Stimulated activated CD8-positive, alpha-beta memory T cell treated with anti-CD3 and anti-CD28 coated beads, Interleukin-7, amount 100 ng/mL, for 24 hours (primary cell): ENCODE measurements at places on chromosomes 5 and 9.

- no peak for DNase-seq
Observed at GRCh38 chr5:172802567-172803176, 31.4 kb upstream of the ERGIC1 start.

- DNase-seq, result no peak
Observed at GRCh38 chr5:1540831-1541701, 17.3 kb upstream of the LPCAT1 start.

DNA sequence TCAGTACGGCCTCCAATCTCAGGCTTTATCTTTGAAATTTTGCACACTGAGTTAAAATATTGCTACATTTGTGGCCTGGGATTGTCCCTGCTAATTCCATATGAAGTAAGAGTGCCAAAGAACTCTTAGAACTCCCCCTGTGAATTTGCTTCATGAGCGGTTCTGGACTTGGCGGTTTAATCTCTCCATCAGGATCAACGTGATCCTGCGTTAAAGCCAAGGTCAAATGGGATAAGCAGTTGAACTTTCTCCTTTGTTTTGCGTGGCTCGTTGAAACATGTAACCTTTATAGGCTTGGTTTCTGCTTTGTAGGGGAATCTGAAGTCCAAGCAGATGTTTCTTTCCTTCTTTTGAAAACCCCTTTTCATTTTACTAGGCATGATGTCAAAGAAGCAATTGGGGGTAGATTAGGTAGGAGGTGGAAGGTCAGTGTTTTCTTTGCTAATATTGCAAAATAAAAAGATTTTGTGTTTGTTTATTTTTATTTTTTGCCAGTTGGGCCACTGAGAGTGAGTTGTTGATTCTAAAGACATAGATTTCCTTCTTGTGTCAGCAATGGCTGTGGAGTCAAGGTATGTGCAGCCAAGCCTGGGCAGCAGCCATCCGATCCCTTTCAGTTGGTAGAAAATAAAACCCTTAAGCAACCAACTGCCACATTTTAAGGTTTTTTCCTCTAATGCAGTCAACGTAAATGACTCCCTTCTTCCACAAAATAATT lies 390.8 kb downstream of the NNT start:
- DNase-seq, result no peak

DNA sequence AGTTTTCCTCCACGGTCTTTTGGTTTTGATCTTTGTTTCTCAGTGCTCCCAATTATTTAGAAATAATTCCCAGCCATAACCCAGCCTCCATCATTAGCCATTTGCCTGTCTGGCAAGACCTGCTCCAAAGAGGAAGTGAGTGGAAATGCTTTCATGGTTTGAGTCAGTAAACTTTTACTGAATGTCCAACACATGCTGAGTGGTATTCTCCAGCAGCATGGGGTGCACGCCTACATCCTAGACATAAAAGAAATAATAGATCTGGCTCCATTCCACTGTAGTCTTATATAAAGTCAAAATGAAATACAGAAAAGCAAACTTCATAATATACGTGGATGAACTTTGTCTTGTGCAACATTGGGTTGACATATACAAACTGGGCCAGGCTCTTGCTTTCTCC lies 757.2 kb downstream of the TLE1 start:
- DNase-seq, result no peak

DNA sequence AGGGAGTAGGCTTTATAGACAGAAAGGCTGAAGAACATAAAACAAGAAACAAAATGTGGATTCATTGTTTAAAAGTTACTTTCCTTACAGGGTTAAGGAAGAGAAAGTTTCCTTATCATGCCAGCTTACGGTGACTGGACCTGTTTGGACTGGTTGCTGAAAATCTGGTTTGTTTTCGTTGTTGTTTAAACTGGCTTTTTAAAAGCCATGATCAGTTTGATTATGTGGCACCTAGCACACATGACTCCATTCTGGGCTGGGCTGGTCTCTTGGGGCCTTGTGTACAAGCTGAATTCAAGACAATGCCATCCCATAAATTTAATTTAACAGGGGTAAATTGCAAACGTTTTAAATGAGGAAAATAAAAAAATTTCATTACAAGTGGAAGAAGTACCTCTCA lies 18.4 kb upstream of the ZNF474 start:
- no peak for DNase-seq

- no peak for DNase-seq
Observed at GRCh38 chr9:81604306-81605169, 84.8 kb downstream of the TLE1 start.

GRCh38 chr5:100664140-100664539 lies 129.0 kb downstream of the FAM174A start:
- no peak for DNase-seq

DNA sequence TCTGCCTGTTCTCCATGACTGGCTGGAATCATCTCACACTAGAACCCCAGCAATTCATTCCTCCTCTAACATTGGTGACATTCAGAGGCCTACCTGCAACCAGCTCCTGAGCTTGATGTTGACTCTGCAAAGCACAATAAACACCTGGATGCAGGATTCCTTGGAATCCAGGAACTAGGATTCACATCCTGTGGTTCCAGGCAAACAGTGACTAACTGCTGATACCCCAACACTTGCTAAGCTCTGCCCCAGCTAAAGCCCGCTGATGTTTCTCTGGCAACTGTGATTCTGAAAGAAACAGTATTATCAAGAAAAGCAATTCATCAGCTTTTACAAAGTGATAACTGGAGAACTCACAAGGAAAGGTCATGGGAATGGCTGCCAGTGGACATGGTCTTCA lies 29.2 kb downstream of the SUSD1 start:
- no peak for DNase-seq

GRCh38 chr9:107188376-107188775 lies 94.7 kb upstream of the RAD23B start:
- DNase-seq, result no peak

- no peak for DNase-seq
Observed at GRCh38 chr9:97571664-97572063, 61.5 kb downstream of the TSTD2 start.

DNA sequence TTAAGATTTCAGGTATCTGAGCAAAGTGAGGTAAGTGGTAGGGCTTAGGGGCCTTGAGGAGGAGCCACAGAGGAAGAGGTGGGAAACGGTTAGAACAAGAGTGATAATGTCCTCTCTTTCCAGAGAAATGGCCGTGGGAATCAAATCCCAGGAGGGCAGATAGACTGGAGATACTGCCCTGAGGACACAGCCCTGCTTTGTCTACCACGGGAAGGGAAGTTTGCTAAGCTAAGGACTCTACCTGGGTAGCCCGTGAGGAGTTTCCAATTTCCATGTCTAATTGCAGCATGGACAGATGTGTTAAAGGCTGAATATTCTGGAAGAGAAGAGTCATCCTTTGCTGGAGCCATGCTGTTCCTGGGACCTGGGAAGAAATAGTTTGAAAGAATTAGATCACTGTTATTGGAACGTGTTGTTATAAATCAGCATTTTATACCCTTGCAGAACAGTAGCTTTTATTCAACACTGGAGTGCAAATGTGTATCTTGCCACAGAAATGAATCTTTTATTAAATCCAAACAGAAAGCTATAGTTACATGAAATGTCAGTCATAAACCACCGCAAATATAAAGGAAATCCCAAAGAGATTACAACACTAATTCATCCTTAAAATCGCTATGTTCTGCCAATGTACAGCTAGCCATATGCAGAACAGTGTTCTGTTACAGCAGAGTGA lies 133.2 kb upstream of the LHFPL2 start:
- no peak for DNase-seq

DNA sequence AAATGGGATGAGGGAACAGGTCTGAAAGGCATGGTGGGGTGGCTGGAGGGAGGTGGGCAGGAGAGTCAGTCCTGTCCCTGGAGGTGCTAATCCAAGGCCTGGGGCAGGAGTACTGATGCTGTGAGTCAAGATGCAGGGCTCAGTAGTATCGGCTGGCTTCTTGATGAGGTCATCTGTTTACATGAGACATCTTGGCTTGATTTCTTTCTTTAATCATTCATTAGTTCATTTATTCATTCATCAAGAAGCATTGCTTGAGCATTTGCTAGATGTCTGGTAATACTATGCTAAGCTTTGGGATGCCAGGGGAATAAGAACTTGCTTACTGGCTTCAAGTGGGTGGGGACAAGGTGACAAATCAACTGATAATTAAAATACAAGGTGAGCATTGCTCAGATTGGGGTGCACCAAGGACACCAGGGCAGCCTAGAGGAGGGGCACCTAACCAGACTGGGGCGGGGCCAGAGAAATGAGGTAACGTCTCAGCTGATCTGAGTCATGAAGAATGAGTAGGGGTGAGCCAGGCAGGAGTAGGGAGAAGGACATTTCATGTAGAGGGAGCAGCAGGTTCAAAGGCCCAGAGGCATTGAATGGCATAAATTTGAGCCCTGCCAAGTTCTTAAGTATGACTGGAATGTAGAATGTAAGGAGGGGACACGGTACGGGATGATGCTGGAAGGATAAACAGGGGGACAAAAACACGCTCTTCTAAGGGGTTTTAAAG lies 88.8 kb downstream of the EGFLAM start:
- no peak for DNase-seq

GRCh38 chr9:6538666-6539071 lies 106.9 kb downstream of the GLDC start:
- DNase-seq, result no peak

DNA sequence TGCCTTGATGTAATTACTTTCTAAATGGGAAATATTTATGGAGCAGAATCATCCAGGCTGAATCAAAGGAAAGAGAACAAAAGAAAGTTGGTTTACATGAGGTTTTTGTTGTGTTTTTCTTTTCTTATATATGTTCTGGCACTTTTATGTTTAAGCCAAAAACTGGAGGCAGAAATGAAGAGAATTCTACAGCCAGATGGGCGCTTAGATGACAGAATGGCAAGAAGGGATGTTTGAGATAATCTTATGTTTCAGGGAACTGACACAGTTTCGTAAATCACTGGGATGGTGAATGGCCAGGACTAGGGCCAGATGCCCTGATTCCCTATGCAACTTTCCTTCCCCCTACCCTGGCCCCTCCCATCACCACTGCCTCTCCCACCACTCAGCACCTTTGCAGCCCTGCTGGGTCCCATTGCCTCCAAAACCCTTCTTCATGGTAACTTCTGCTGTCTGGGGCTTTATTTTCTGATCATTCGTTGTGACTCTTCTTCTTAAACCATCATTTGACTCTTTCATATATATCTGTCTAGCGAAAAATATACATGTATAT lies 111.8 kb downstream of the EFNA5 start:
- DNase-seq, result no peak

- DNase-seq, result no peak
Observed at GRCh38 chr5:1474866-1475543, 29.8 kb upstream of the SLC6A3 start.

- DNase-seq, result no peak
Observed at GRCh38 chr9:36793277-36793676, 220.6 kb downstream of the MELK start.

DNA sequence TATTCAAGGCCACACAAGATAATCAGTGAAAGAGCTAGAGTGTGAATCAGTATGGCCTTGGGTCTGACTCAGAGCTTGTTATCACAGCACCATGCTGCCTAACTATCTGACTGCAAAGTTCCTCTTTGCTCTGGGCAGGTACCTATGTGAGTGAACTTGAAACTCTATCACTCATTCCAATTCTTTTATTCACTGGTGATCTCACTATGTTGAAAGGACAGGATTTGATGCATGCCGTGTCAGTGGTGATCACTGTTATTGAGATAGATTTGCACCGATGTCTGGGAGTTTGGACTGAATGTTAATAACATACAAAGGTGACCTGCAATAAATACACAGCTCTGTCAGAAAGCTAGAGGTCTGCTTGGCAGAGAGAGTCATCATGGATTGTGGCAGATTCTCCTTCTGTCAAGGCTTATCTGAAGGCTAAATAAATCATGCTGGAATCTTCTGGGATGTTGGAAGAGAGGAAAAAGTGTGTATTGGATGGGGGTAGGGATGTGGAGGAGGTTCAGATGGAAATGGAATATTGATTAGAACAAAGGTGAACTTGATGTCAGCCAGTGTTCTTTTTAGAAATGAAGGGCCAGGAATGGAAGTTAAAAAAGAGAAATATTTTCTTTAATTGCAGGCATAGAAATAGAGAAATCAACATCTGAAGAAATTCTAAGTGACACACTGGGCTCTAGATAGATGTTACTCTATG lies 91.8 kb upstream of the TNC start:
- no peak for DNase-seq

- no peak for DNase-seq
Observed at GRCh38 chr9:96258967-96259366, 43.0 kb downstream of the HSD17B3 start.

DNA sequence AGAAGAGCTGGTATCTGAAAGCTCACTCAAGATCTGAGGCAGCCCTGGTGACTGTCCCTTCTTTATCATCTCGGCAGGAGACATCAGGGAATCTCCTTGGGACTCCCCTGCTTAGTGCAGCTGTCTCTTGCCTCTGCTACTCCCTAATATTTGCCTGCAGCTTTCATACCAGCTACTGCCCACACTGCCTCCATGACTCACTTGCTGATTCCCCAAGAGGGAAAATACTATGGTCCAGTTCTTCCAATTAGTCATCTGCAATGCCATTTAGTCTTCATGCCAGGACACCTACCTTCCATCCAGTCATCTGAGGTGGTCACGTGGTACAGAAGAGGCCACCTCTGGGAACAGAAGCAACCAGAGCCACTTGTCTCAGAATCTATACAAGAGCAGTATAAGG lies 270.8 kb downstream of the NTRK2 start:
- DNase-seq, result no peak

DNA sequence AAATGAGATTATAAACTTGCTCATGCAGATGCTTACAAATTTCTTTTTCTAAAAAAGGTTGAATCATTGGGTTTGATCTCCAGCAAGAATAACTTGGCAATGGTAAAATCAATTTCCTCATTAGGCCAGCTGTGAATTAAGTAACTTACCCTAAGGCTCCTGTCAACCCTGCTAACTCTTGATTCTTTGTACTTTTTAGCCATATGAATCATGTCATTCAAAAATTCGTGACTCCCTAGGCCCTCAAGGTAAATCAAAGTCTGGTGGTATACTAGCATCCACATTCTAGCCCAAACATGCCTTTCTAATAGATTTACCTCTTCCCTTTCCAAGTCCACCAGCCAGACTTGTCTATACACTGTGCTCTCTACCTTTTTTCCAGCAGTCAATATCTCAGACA lies 420.8 kb upstream of the BRINP1 start:
- DNase-seq, result no peak

DNA sequence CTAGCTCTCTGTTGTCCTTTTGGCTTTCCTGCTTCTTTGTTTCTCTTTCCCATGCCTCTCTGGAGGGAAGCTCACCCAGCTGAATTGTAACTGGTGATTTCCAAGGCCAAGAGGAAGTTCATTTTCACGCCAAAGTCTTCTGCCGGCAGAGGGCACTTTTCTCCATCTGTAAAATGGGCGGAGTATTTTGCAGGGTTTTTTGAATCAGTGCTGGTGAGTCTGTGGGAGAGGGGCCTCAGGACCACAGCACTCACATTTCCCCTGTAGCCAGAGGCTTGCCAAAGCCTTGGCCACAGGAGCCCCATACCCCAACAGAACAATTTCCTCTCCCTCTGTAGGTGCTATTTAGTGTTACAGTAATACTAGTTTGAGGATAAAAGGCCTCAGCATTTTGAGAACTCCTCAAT lies 42.3 kb upstream of the MATR3 start:
- DNase-seq, result no peak
